ENCODE measurements at places on chromosomes 11 and 22.

GRCh38 chr11:110710628-110711381 is 1.4 kb downstream of the ARHGAP20 start:
- DNase-seq = peak; percentile 21

GRCh38 chr11:25758145-25758661 is 573.7 kb upstream of the ANO3 start:
- no peak for DNase-seq

DNA sequence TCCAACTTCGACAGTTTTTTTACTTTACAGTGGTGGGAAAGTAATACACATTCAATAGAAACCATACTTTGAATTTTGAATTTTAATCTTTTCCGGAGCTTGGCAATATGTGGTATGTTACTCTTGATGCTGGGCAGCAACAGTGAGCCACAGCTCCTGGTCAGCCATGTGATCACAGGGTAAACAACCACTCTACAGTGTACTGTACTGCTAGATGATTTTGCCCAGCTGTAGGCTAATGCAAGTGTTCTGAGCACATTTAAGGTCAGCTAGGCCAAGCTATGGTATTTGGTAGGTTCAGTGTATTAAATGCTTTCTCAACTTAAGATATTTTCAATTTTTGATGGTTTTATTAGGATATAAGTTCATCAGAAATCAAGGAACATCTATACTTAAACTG is 48.7 kb upstream of the GRIK4 start:
- no peak for DNase-seq

- no peak for DNase-seq
These were observed 954 bp upstream of the MN1 start for GRCh38 chr22:27802346-27803073.

- DNase-seq = no peak
These were observed 98.9 kb upstream of the SLC5A12 start for GRCh38 chr11:26820739-26821138.

- no peak for DNase-seq
These were observed 89.6 kb downstream of the C11orf87 start for GRCh38 chr11:109511598-109511997.

GRCh38 chr11:92240916-92241315 is 16.3 kb downstream of the FAT3 start:
- DNase-seq = no peak

DNA sequence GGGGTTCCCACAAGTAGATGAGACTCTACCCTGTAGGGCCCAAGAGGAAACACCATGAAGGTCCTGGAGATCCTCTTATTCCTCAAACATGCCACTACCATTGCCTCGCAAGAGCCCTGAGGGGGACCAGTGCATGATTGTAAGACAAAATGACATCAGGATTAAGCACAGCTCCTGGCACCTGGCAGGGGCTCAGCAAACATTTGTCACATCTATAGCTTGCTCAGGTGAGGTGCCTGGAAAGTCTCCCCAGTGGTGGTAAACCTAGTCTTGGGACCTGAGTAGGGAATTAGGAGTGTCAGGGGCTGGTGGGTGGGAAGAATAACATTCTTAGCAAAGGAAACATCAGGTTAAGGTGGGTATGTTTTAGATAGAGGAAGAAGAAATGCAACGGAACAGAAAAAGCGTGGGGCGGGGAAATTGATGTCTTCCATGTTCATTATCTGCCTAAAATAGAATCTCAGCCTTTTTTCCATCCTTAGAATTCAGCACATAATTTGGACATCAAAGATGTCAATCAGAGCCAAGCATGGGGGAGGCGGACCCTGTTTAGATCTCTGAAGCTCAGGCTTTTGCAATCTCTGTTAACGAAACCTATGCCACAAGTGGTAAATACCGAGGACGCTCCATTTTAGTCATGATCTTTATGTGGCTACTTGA is 924 bp downstream of the YPEL1 start:
- DNase-seq = no peak

GRCh38 chr11:25992294-25992693 is 339.6 kb upstream of the ANO3 start:
- no peak for DNase-seq

DNA sequence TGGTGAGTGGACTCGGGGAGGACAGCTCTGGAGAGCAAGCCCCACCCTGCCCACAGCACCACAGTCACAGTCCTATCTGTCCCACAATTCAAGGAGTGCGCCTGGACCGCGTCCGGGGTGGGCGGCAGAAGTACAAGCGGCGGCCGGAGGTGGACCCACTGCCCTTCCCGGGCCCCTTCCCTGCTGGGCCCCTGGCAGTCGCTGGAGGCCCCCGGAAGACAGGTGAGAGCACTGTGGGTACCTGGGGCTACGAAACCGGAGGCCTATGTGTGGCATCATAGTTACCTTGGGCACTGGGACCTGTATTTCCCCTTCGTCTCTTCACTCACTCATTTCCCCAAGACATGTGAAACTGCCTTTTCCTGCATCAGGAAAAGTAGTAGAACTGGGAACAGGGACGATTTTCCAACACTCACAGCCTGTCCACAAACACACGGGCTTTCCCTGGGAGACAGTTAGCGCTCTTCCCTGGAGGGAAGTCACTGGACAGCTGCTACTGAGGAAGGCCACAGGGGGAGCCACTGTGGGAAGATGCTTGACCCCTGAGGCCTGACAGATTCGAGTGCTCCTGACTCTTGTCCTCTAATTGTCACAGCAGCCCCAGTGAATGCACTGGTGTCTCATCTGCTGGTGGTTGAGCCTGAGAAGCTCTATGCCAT is 3.1 kb downstream of the TRMT112 start:
- DNase-seq = no peak

DNA sequence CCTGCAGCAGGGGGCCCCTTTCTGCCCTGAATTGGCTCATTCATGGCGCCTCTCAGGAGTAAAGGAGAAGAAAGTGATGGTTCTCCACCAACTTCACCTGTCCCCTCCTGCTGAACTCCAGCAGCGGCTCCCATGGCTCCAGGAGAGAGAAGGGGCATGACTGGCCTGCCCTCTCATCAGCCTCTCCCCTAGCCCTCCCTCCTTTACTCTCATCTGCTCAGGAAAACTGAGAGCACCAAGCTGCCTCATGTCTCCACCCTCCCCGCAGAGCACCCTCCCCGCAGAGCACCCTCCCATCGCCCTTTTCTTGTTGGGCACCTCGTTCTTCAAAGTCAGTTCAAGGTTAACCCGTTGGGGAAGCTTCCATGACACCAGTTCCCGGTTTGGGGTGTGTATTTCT is 82.1 kb upstream of the ATXN10 start:
- DNase-seq = no peak

GRCh38 chr11:43010042-43010441 is 301.8 kb upstream of the API5 start:
- DNase-seq = no peak

GRCh38 chr11:68315171-68315920 is 3.0 kb downstream of the LRP5 start:
- no peak for DNase-seq
